Kidney epithelial cell (primary cell): ENCODE measurements at places on chromosomes 13 and 19. TPM values are rescaled to one million over a fixed set of nuclear protein-coding genes. Genes with fewer than 3 reads are reported as not detected.

Gene SAFB
- total RNA-seq = 40.3 and 45.7 TPM in 2 replicates

Gene NUP58
- total RNA-seq = 56.0 and 90.5 TPM in 2 replicates

Gene LGALS7B
- total RNA-seq = not detected in 2 replicates

Gene CLIP3
- total RNA-seq = 4.6 and 4.7 TPM in 2 replicates

Gene ZNF416
- total RNA-seq = 5.5 and 6.0 TPM in 2 replicates

Gene CYP2A7
- total RNA-seq = not detected in 2 replicates

Gene DLEU7
- total RNA-seq = not detected in 2 replicates

Gene C1QTNF9B
- not detected in 2 replicates for total RNA-seq

- no peak for DNase-seq
Measured at GRCh38 chr13:93561576-93562225, 335.1 kb downstream of the GPC6 start.

- no peak for DNase-seq
Measured at GRCh38 chr19:2803486-2804155, 16.0 kb upstream of the ZNF554 start.

DNA sequence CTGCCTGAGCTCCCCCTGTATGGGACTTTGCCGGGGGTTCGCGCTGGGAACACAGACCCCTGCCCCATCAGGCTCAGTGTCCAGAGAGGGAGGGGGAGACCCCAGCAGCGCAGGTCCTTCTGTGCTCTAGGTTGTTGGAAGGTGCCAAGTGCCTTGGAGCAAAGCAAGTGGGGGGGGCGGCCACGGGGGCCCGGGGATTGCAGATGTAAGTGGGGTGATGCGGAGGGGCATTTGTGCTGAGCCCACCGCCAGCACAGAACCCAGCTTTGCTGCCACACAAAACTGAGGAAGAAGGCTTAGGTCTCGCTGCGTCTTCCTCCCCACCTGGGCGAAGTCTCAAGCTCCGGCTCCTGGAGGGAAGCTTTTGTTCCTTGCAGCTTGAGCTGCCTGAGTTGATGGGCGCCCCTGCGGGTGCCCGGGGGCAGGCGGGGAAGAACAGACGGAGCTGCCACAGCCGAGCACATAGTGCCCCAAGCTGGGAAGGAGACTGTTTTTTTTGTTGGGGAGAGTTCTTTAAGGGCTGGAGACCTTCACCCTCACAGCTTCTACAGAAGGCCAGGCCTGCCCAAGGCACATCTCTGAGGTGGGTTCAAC is 1.5 kb upstream of the NTN5 start:
- no peak for DNase-seq

DNA sequence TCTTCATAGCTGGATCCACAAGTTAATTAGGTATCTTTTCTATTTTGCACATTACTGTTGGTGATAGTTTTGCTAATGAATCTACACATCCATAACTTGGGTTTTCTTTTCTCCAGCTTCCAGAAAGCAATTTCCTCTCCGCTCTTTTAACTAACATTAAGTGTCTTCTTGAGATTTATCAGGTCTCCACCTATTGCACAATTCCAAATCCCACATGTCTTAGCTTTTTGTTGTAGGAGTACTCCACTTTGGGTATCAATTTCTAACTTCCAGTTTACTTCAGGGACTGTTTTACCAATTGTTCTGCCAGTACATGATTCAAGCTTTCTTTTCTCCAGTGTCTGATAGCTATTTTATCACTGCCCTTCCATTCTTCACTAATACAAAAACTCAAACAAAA is 129.6 kb downstream of the OLFM4 start:
- DNase-seq = no peak

DNA sequence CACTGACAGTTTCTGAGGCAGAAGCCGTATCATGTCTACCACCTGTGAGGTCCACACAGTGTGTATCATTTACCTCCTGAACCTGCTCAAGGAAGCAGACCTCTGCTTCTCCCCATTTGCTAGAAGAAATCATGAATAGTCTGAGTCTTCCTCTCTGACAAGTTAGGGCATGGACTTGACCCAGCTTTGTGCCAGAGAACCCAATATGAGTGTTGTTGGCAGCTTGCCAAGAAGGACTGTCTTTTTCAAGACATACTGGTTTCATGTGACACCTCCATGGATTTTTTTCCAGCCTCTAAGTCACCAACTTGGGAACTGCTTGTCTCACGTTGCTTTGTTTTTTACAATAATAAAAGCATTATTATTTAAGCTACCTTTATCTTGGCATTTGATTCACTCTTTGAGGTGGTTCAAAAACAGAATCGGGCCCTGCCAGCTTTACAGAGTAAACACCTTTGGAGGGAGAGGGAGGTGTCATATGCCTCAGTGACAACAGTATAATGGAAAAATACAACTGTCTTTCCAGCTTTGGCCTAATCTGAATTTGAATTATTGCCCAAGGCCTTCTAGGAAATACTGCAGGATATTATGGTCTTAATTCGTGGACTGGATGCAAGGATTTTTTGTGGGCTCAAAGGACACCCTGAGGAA is 9.6 kb downstream of the ZNF211 start:
- no peak for DNase-seq

DNA sequence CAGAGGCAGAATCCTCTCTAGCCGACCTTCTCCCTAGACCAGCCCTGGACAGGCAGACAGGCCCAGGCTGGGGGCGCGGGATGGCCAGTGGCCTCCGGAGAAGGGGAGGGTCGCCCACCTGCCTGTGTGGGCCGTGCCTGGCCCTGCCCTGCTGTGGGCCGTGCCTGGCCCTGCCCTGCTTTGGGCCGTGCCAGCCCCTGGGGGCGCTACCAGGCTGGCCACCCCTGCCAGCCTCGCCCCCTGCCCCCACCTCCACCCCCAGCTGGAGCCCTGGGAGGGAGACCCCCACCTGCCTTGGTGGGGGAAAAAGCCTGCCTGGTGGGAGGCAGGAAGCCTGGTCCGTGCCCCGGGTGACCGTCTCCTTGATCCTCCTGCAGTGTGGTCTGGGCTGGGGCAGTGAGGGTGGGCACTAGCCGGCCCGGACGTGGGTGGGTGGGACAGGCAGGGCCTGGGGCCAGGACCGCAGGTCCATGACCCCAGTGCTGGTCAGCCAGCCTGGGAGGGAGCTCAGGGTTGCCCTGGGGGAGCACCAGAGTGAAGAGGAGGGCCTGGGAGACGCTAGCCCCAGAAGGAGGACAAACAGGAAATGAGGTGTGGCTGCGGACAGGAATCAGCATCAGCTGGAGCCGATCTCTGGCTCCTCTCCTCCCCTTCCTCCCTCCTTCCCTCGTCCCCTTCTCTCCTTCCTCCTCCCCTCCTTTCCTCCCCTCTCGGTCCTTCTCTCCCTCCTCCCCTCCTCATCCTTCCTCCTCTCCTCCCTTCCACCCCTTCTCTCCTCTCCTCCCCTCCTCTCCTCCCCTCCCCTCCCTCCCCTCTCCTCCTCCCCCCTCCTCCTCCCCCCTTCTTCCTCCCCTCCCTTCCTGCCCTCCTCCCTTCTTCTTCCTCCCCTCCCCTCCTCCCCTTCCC is 5.1 kb upstream of the MKNK2 start:
- DNase-seq = no peak

- no peak for DNase-seq
Measured at GRCh38 chr13:32491028-32491427, 47.6 kb downstream of the N4BP2L2 start.

GRCh38 chr13:85278851-85279250 is 520.4 kb downstream of the SLITRK6 start:
- no peak for DNase-seq

- DNase-seq = no peak
Measured at GRCh38 chr13:49561062-49561410, 24.3 kb downstream of the RCBTB1 start.

DNA sequence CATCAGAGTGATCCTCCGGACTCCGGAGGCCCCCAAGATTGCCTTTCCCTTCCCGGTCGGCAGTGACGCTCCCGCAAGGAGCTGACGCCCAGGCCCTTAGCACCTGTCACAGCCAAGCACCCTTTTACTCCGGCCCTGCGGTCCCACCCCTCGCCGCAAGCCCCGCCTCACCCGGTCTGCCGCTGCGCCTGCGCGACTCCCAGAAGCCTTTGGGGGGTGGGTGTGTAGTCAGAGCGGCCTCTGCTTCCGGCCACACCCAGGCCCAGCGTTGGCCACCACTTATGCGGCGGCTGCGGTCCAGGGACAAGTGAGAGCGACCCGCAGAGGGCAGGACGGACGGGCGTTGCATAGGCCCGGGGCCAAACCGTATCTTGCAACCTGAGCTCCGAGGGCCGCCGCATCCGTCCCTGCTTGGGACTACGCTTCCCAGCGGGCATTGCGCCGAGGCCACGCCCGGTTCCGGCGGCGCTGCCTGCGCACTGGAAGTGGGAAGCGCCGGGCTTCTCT is 441 bp upstream of the ZFP28 start:
- peak; percentile 62 for DNase-seq

DNA sequence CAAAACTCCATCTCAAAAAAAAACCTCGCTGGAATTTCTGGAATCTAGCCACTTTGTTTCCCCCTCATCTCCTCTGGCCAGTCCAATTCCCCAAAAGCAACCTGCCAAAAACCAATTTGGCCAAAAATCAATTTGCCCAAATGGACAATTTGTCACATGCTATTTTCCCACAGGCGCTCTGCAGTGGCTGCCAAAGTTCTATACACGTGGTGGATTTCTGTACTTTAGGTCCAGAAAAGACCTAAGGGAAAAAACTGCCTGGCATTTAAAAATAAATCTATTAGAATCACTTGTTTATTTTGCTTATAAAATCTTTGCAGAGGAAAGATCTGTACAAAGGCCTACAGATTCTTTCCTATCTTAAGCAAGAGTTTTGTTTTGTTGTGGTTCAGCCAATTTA is 79.4 kb downstream of the MAP4K1 start:
- no peak for DNase-seq

DNA sequence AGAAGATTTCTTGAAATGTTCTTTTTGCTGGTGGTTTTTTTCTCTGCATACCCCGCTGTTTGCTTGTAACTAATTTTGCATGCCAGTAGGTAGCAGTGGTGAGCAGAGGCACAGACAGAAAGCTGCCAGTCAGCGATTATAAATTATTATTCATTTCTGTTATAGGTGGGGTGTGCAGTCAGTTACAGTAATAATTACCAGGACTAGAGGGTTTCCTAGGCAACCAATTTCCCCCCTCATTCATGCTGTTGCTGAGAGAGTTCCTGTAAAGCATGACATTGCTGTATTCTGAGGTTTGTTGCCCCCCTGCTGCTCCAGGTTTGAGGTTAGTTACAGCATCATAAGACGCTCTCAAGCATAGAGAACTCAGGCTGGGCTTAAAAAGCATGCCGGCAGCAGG is 104.5 kb downstream of the URI1 start:
- no peak for DNase-seq

GRCh38 chr13:25118378-25118905 is 22.5 kb downstream of the PABPC3 start:
- no peak for DNase-seq

- no peak for DNase-seq
Measured at GRCh38 chr19:44745341-44745831, 3.1 kb upstream of the BCL3 start.

- no peak for DNase-seq
Measured at GRCh38 chr19:5960005-5961001, 17.6 kb downstream of the RANBP3 start.

- DNase-seq = no peak
Measured at GRCh38 chr13:26509491-26509890, 48.0 kb upstream of the WASF3 start.

- no peak for DNase-seq
Measured at GRCh38 chr19:56176881-56177280, 1.1 kb downstream of the GALP start.

DNA sequence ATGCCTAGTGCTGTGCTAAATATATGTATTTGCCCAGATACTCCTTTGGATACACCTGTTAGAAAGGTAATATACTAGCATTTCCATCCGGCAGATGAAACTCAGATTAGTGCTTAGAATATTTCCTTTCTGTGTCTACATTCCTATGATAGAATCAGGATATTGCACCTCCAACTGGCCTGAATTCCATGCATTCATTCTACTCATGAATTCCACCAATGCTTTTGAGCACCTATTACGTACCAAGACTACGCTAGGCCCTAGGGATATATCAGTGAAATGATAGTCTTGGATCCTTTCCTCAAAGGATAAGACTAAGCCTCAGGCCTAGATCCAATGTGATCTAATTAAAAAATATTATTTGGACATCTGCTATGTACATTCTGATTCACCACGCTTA is 223.8 kb upstream of the SERP2 start:
- no peak for DNase-seq

- DNase-seq = no peak
Measured at GRCh38 chr19:37635076-37636056, 19.9 kb downstream of the ZFP30 start.

DNA sequence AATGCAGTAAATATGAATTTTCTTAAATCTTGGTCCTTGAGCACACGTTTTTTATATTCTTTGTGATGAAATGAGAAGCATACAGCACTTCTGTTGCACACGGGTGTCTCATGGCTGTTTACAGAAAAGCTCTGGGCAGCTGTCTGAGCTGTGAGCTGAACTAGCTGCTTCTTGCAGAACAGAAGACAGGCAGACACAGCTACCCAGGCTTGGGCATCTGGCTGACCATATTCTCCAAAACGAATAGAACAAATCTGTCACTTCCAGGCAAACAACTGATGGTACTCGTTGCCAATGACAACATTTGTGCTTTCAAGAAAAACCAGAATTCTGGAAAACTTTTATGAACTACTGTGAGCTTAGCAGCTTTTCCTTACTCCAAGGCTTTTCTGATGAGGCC is 16.2 kb downstream of the PCID2 start:
- no peak for DNase-seq

DNA sequence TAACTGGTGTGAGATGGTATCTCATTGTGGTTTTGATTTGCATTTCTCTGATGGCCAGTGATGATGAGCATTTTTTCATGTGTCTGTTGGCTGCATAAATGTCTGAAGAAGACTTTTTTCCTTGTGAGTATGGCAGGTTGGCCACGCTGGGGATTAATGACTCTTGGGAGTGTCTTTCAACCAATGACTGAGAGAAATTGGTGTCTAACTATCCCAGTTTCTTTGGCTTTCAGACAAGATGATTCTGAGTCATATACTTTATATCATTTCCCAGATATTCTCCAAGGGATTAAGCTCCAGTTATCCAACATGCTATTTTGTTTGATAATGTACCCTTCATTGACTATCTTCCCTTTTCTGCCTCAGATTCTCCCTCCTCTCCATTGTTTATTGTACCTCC is 35.5 kb upstream of the CSNK1A1L start:
- DNase-seq = no peak

DNA sequence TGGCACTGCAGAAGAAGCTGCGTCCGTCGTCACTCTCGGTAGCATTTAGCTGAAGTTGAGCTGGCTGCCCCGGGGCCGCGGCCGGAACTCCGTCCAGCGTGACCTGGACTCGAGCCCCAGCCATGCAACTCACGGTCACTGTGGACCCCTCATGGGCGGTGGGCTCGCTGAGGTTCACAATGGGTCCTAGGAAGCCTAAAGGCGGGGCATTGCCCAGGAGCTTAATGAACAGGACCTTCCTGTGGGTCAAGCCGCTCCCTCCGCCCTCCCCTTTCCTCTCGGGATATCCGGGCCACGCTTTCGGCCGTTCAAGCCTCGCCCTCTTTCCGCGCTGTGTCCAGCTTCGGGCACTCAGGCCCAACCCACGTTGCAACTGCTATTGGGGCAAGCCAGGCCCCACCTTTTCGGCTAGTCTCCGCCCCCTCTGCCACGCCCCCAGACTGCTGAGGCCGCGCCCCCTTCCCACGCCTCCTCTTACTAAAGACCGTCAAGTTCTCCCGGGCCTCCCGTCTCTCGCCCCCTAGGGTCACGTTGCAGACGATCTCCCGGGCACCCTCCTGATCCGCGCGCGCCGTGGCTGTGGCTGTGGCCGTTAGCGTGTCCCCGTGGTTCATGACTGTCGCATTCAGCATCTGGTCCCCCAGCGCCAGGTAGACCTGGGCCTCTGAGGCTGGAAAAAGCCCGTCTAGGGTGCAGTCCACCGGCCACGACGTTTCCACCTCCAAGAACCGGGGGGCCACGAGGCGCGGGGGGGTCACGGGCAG is 1.4 kb upstream of the RAVER1 start:
- peak; percentile 76 for DNase-seq

GRCh38 chr19:38723606-38723965 is 20.7 kb downstream of the CAPN12 start:
- no peak for DNase-seq
